ENCODE measurements at places on chromosomes 5 and 9.
A peak's percentile ranks its signal among the peaks of the same experiment; 100 is the strongest.

DNA sequence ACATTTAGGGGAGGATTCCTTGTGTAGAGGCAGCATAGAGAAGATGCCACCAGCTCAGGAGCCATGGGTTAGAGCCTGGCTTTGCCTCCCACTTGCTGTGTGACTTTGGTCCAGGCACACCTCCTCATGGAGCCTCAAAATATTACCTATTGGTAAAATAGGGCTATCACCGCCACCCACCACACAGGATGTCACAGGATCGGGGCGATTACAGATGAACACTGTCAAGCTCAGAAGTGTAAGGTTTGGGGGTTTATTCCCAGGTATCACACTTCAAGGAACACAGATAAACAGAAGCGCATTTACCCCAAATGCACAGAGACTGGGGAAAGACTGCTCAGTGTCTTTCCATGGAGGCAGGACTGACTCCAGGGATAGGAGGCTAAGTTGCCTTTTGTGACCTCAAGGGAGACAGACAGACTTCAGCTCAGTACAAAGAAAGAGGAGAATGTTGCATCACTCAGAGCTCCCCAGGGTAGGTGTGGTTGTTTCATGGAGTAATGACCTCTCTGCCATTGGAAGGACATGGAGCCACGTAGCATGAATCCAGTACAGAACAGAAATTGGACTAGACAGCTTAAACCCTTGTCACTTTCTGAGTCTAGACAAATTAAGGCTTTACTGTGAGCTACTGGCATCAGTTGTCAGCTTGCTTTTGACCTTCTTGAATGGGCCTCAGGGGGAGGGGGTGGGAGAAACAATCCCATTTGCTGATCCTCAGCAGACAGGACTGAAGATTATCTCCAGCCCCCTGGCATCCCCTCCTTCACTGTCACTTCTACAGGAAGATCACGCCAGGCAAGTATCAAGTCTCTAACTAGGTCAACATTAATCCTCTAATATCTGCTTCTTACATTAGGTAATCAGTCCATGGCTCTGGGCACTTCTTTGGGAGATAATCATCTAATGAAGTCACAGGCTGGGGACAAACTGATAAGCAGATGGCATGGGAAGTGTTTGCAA is 6.5 kb downstream of the TRAF1 start:
- no peak for DNase-seq

DNA sequence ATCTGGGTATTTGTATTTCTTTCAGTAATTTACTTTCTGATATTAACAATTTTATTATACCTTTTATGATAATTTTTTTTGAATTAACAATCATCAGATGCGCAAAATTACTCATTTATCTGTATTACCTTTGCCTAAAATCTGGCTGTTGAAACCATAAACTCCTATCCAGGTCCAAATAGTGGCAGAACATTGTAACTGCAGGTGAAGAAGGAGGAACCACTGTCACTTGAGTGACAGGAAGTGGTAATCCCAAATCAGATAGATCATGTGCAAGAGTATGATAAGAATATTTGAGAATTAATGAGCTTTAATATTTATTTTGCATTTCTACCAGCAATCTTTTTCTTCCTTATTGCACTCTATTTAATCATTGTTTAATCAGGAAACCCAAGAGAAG is 139.3 kb upstream of the TLE4 start:
- no peak for DNase-seq

DNA sequence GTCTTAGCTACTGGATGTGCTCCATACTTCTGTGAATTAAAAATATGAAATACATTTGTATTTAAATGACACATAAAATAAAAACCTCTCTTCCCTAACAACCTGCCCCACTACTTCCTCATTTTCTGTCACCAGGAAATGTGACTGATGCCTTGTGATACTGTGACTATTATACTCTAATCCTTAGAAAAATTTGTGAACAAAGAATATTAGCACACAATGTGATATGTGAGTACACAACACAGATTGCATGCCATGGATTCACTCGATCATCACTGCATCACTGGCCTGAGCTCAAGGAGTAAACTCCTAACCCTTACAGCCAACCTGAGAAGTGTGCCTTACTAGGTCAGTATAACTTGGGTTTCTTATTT is 281.0 kb downstream of the EFNA5 start:
- DNase-seq, result no peak

DNA sequence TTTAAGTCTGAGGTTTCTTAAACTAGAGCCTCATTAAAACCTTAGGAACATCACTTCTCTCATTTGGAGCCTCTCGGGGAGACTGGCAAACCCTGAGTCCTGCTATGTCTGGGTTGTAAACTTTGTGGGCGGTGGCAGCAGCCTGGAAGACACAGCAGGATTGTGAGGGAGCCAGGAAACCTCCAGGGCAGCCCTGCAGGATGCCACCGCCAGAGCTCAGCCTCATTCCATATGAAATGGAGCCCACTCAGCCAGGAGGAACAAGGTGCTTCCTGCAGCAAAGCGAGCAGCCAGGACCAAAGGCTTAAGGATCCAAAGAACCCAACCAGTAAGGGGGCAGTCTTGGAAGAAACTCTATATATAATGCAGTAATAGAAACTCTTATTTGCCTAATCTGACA is 37.9 kb upstream of the IDNK start:
- DNase-seq, result no peak

- no peak for DNase-seq
Measured at GRCh38 chr9:85876628-85877027, 64.3 kb upstream of the NAA35 start.

- no peak for DNase-seq
Measured at GRCh38 chr5:118806571-118806970, 181.8 kb downstream of the DTWD2 start.

GRCh38 chr9:99264070-99264680 is 42.1 kb downstream of the SEC61B start:
- DNase-seq, result no peak

DNA sequence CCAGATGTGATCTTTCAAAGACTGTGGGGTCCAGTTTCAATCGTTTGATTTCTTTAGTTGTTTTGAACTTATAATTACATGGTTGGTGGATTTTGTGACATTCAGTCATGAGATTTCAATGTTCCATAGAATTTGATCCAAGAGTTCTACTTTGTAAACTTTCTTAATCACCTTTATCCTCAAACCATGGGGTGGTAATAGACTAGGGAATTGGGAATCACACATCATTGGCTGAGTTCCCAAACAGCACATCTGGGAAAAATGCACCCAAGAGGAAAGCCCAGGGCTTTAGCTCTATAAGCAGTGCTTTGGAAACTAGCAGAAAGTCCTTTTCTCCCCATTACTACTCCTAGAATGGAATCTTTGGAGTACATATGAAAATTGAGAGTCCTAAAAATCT is 177.6 kb downstream of the NNT start:
- no peak for DNase-seq

DNA sequence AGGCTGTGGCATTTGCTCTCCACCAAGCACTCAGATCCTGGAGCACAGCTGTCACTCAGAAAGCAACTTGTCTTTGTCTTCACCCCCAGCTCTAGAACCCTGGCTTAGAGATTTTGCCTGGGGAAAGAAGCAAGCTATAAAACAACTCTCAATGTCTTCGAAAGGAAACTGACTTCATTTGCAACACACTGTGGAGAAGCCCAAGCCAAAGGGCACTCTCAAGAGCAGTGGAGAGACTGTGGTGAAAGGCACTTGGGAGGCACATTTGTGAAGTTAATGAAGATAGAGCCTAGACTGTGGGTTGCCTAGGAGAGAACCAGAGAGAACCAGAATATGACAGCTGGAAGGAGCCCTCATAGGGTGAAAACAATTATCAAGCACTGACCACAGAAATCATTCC is 103.4 kb downstream of the CFAP95 start:
- no peak for DNase-seq

- no peak for DNase-seq
Measured at GRCh38 chr9:121200356-121200755, 1.3 kb downstream of the RAB14 start.

- no peak for DNase-seq
Measured at GRCh38 chr9:93592008-93592642, 15.7 kb downstream of the PHF2 start.

DNA sequence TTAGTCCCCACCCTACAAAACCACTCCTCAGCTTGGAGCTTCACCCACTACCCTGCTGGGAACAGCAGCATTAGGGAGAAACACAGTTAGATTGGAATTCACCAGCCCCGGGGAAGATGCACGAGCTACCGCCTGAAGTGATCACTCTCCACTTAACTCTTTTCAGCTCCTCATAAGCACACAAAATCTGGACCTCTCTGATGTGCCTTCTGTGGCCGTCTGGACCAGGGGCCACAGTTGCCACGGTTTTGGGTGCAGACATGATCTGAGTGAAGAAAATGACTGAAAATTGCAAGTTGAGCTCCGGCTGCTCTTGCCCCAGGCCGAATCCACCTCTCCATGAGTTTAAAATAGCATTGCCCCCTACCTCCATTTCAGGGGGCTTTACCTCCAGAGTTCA is 95.2 kb downstream of the TENT4A start:
- no peak for DNase-seq

DNA sequence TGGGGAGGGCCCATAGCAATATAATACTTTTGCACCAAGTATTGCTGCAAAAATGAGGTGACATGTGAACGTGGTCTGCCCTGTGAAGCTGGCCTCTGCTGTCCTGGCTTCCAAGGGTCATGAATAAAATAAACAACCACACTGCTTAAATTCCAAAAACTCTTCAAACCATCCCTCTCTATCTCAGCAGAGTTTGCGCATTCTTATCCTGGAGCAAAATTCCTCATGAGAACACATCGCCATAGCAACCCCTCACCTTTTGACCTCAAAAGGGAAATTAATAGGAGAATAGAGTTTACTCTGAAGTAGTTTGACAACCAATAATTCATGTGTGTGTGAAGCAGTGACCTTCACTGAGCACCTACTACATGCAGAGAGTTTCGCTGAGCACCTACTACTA is 342.9 kb downstream of the SPOCK1 start:
- no peak for DNase-seq

- no peak for DNase-seq
Measured at GRCh38 chr5:142358648-142359047, 33.8 kb upstream of the SPRY4 start.

DNA sequence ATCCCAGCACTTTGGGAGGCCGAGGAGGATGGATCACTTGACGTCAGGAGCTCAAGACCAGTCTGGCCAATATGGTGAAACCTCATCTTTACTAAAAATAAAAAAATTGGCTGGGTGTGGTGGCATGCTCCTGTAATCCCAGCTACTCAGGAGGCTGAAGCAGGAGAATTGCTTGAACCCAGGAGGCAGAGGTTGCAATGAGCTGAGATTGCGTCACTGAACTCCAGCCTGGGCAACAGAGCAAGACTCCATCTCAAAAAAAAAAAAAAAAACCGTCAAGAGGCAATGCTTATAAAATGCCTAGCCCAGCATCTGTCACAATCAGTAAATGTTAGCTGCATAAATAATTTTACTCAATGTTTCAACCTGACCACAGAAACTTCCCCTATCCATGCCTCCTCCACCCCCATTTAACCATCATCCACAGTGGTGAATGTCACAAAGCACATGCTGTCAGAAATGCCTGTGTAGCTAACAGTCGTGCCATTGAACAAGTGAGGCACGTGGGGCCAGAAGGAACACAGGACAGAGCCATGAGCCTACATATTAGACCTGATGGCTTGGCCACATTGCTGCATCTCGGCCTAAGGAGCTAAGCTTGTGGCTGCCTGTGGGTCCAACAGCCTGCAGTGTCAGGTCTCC is 16.8 kb upstream of the TCOF1 start:
- DNase-seq, result no peak

GRCh38 chr5:168766426-168766700 is 187.2 kb upstream of the PANK3 start:
- peak; percentile 59 for DNase-seq

- peak; percentile 4 for DNase-seq
Measured at GRCh38 chr5:164832516-164832915, 1327.1 kb downstream of the MAT2B start.

DNA sequence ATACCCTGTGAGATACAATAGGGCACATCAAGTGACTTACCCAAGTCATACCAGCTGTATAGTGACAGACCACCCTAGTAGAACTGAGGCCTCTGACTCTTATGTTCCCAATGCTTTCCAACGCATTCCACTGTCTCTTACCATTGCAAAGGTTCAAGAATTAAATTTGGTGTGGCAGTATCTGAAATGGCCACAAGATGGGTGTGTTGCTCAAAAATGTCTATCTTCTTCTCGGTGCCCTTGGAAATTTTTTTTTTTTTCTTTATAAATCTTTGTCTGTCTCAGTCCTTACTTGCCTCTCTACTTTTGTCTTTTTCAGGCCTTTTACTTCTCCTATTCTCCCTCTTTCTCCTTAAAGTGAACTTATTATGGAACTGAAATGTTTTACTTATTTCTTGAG is 48.4 kb downstream of the GPR21 start:
- peak; percentile 38 for DNase-seq

- DNase-seq, result no peak
Measured at GRCh38 chr5:35821513-35821912, 35.2 kb upstream of the IL7R start.

DNA sequence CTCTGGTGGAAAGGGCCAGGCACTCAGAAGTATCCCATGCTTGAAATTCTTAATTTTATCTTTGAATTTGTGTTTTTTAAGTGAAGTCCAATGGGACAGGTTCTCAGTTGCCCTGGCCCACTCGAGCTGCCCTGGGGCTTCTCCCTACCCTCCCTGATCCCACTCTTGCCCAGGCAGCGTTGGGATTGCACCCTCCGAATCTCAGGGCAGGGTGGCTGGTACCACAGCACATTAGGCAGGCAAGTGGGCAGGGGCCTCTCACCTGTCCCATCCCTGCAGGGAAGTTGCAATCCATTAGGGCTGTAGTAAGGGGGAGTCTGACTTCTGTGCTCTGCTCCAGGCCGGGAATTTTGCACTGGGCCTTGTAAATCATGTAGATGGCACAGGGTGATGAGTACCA is 2.7 kb downstream of the RUFY1 start:
- no peak for DNase-seq

DNA sequence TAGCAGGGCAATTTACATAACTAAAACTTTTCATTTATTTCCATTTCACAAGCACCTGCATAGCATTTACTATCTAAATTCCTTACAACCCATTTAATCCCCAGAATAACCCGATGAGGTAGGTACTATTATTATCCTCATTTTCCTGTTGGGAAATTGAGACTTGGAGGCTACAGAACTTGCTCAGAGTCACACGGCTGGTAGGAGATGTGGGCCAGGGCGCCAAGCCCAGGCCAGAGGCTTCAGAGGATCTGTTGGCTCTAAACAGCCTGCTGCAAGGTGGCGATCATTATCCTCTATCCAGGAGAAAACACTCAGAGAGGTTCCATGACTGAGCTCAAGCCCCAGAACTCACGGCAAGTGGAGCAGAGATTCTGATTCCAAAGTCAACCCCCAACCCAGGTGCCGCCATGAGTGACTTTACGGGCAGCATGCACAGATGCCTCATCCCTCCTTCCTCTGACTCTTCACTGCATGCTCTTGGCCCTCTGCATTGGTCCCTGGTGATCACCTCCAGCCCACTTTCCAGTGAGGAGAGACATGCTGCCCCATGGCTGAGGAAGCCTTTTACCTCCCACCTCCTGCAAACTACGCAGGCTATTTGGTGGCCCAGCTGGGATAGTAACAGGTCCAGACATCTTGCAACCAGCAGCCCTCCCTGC is 168.4 kb upstream of the FSTL4 start:
- DNase-seq, result no peak
